SK-N-SH (cell line): ENCODE measurements at places on chromosomes 3 and 15.

- peak; percentile 29 for DNase-seq
Measured at GRCh38 chr3:28745916-28746617, 397.4 kb upstream of the AZI2 start.

- DNase-seq = no peak
Measured at GRCh38 chr3:126527455-126528211, 3.7 kb downstream of the CHST13 start.

- DNase-seq = no peak
Measured at GRCh38 chr3:188721990-188722389, 449.8 kb upstream of the TPRG1 start.

- no peak for DNase-seq
Measured at GRCh38 chr3:26682406-26682805, 59.8 kb downstream of the LRRC3B start.

DNA sequence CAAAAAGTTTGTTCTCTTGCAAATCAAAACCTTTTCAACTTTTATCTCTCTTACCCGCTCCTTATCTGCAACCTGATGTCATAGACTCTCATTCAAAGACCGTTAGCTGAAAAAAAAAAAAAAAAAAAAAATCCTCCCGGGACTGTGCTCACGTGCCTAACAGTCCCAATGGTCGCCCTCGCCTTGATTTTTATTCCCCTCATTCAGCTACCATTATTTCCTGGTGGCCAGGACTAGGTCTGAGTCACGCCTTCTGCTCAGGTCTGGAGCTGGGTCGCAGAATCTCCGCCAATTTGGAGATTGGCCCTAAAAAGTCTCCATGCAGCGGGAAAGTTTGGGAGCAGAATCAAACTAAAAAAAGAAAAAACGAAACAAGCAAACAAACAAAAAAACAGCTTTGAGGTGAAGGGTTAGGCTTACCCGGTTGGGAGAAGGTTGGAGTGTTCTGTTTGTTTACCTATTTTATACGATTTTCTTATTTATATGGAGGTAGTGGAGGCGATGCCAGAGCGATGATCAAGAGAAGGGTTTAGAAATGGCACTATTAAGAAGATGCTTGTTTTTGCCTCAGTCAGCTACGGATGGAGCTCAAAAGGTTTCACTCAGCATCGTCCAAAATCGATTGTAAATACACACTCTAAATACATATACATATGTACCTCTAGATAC lies 51.1 kb downstream of the ZIC4 start:
- DNase-seq = no peak

DNA sequence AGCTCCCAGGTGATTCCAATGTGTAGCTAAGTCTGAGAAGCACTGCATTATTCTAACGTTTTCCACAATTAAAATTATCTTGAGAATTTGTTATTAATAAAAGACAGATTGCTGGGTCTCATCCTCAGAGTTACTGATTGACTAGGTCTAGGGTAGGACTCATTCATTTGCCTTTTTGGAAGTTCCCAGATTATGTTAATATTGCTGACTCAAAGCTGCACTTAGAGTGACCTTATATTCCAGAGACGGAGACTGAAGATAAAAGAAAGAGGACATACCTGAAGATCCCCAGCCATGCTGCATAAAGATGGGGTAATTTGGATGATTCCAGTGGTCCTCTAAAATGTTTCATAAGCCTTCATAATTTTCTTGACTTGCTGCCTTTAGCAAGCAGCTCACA lies 81.8 kb downstream of the PLSCR2 start:
- DNase-seq = no peak

DNA sequence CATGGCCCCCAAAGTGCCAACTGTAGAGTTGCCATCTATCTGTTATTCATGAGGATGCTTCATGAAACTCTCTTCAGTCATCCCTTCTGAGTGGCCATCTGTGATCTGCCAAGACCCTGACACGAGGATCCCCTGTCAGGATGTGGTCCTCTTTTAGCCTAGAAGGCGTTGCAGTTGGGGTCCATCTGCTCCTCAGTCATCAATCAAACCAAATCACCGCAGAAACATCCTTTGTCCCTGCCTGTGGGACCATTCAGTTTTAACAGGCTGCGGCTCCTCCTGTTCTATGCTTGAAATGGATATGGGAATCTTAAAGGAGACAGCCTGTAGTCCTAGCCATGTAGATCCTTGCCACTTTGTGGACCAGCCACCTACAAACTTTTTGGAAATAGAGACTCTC lies 5.9 kb upstream of the RPS27L start:
- DNase-seq = no peak

DNA sequence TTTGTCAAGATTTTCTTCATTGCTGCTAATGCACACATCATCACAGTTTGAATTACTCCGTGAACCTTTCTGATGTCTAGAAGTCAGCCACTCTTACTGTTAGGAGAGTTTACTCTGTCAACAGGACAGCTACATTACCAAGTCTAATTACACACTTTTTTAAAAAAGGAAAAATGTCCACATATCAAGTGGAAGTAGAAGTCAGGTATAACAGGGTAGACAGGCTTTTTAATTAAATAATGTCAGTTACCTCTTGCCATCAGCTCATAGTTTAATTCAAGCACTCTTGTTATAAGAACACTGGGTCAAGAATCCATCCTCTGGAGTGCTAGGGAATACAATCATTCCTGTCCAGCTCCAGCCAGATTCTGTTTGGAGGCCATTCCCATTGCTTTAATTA lies 232.8 kb downstream of the TAFA4 start:
- no peak for DNase-seq

- no peak for DNase-seq
Measured at GRCh38 chr3:65761446-65762234, 277.1 kb downstream of the MAGI1 start.

DNA sequence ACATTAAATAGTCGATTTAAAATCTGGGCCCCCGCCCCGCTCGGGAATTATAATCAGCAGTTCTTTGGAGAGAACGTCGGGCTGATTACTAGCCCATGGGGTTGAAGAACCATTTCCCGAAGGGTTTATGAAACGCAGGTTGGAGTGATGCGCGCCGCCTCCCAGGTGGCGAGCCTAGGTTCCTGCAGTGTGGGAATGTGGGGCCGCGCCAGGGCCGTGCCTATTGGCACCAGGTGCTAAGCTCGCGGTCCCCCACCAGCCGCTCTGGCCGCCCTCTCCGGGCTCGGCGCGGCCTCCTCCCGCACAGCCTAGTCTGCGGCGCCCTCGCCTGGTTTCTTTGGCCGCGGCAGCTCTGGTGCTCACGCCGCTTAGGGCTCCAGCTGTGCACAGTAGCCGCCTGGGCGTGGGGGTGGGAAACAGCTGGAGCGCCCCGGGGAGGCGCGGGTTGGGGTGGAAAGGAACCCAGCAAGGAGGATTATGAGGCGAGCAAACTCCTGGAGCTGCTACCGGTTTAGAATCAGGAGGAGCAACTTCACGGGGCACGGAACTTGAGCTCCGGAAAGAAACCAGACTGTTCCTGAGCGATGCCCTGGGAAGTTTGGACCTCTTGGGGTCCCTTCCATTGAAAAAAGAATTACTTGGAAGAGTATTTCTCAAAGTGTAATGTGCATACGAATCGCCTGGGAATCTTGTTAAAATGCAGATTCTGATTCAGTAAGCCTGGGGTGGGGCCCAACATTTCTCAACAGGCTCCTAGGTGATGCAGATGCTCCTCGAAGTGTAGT lies 5.6 kb upstream of the MECOM start:
- DNase-seq = peak; percentile 89

DNA sequence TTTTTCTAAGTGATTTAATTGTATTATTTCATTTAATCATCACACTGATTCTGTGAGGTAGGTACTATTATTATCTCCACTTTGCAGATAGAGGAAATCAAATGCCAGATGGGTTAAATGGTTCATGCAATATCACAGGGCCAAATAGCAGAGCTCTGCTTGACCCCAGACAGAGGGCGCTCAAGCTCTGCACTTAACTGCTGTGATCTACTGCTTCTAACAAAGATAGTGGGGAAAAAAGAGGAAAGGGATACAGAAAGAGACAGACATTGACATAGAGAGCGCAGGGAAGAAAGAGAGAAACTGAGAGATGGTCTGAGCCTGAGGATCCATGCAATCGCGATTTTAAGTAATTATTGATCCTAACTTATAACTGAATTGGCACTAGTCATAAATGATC lies 279.1 kb upstream of the THRB start:
- DNase-seq = peak; percentile 55

- DNase-seq = no peak
Measured at GRCh38 chr3:73827204-73827603, 202.5 kb upstream of the PDZRN3 start.

GRCh38 chr15:66105286-66106265 lies 148.0 kb downstream of the MEGF11 start:
- DNase-seq = no peak

GRCh38 chr15:40247406-40247971 lies 8.6 kb downstream of the PAK6 start:
- DNase-seq = no peak

GRCh38 chr3:31936420-31937060 lies 44.5 kb downstream of the OSBPL10 start:
- no peak for DNase-seq

- peak; percentile 45 for DNase-seq
Measured at GRCh38 chr3:140863580-140864009, 78.0 kb upstream of the SLC25A36 start.

- no peak for DNase-seq
Measured at GRCh38 chr3:106805625-106806024, 571.6 kb upstream of the CCDC54 start.

- peak; percentile 0 for DNase-seq
Measured at GRCh38 chr15:49467746-49468480, 44.9 kb downstream of the FGF7 start.

DNA sequence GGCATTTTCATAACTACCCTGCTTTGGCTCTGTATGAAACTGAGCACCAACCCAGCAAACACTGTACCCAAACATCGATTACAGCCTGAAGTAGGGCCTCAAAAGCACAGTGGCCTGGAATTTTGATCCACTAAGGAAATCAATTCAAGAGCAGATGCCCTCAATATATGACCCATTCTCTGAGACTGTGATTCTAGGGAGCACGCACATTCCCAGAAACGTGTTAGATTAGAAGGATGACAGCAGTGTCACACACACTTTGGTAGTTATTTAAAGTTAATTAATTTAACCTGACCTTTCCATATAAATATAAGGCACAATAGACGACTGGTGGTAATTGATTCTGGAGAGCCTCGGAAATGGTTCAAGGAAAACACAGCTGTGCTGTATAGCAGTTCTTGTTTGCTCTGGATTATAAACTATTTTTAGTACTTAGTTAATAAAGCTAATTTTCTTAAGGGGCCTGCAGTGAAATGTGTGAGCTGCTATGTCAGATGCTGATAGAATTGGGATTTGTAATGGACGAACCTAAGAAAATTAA lies 126.3 kb upstream of the ZNF385D start:
- DNase-seq = no peak

DNA sequence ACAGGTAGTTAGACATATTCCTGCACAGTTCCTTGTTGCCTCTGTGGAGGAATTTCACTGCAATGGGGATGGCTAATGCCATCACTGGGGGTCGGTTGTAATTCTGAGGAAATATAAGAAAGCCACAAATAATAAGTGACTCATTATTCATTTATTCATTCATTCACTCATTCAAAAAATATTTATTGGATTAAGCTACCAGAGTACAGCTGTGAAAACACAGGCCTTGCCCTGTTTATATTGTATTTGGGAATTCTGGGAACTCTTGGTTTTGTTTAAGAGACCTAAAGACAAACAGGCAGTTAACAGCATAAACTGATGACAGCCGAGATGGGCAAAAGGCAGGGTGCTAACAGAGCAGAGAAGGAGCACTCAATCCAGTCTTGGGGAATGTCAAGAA lies 23.6 kb downstream of the PTX3 start:
- DNase-seq = no peak

DNA sequence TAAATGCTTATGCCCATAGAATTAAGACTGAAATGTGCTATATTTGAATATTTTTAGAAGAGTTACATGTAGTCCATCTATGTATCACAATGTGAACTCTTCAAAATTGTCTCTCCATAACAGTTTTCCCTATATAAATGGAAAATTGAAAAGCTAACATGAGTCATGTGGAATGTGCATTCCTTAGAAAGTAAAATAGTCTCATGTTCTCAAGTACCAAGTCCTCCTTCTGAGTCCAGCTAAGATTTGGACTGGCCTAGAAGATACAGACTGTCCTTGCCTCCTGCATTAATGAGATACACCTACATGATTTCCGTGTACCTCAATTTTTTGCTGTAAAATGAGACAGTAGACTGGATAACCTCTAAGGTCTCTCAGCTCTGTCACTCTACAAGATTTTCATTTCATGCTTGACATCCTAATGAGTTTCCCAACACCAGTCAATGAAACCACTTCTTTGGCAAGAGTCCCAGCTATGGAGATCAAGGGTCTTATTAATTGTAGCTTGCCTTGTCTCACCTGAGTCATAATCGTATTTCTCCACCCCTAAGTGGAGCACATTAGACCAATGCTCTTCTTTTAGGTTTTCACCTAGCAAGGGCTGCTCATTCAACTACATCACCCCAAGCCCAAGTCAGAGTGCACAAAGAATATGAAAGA lies 350.6 kb upstream of the IL12A start:
- DNase-seq = no peak

GRCh38 chr3:97863031-97863430 lies 41.2 kb downstream of the CRYBG3 start:
- no peak for DNase-seq

- DNase-seq = no peak
Measured at GRCh38 chr3:39494781-39495180, 27.3 kb downstream of the MOBP start.

DNA sequence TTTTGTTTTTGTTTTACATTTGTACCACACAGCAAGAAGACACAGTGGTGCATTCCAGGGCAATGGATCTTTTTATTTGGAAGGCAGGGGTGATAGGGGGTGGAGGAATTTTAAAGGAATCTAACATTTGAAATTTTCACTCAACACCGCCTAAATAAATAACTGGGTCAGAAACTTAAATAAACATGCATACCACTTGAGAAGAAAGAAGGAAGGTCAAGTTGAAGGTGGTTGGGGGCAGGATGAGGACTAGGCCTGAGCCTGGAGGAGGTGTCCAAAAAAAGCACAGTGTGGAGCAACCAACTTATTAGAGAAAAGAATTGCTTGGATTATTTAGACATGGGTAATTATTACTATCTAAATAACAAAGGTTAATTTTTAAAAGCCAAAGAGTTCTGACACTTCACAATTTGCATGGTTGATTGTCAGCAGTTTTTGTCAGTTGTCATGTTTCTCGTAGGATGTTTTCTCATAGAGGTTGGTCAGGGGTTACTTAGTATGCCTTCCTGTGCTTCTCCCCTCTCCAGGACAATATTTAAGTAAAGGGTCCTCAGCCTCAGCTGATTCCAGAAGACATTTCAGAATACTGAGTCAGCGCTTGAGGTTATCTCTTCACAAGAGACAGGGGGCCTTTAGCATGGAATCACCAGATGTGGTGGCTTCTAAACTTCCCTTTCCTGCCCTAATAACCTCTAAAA lies 173.7 kb upstream of the SLC2A2 start:
- no peak for DNase-seq
